ENCODE measurements at places on chromosomes 12 and 14.

DNA sequence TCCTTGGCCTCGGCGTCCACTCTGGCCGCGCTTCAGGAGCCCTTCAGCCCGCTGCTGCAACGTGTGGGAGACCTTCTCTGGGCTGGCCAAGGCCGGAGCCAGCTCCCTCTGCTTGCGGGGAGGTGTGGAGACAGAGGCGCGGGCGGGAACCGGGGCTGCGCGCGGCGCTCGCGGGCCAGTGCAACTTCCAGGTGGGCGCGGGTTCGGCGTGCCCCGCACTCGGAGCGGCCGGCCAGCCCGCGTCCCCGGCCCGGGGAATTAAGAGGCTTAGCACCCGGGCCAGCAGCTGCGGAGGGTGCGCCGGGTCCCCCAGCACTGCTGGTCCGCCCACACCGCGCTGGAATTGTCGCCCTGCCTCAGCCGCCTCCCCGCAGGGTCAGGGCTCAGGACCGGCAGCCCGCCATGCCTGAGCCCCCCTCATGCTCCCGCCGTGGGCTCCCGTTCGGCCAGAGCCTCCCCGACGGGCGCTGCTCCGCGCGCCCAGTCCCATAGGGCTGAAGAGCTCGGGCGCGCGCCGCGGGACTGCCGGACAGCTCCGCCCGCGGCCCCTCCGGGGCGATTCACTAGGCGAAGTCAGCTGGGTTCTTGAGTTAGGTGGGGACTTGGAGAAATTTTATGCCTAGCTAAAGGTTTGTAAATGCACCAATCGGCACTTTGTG is 673.9 kb downstream of the SLC16A7 start:
- DNase-seq: no peak

DNA sequence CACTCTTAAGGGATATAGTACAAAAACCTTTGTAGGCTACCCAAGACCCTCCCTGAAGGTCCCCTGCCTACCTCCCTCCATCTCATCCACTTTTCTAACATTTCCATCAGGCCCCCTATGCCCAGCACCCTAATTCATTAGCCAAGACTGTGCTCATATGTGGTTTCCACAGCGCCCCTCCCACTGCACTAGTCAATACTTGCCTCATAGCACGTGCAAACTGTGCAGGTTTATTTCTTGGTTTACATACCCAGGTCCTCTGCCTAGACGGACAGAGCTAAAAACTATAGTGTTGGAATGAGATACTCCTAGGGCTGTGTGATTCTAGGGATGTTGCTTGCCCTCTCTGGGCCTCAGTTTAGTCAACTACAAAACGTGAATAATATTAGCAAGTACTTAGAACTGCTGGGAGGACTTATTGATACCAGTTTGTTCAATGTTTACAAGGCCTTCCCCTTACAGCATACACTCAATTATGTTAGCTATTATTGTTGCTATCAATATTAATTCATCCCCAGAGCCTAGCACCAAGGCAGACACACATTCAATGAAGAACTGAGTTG is 50.4 kb downstream of the NUAK1 start:
- DNase-seq: no peak

DNA sequence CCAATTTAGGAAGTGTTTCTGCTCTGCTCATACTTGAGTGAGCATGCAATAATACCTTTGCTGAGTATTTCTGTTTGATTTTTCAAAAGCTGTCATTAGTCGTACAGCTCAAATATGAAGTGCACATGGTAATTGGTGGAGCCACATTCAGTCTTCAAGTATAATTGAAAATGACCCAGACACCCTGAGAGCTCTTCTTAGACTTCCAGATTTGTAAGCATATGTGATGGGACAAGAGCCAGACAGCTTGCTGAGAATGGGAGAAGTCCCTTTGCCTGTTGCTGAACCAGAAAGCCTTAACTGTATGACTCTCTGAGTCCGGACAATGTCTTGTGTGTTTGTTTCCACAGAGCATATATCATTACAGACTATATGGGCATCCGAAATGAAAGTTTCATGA is 307.3 kb downstream of the TMEM117 start:
- no peak for DNase-seq

DNA sequence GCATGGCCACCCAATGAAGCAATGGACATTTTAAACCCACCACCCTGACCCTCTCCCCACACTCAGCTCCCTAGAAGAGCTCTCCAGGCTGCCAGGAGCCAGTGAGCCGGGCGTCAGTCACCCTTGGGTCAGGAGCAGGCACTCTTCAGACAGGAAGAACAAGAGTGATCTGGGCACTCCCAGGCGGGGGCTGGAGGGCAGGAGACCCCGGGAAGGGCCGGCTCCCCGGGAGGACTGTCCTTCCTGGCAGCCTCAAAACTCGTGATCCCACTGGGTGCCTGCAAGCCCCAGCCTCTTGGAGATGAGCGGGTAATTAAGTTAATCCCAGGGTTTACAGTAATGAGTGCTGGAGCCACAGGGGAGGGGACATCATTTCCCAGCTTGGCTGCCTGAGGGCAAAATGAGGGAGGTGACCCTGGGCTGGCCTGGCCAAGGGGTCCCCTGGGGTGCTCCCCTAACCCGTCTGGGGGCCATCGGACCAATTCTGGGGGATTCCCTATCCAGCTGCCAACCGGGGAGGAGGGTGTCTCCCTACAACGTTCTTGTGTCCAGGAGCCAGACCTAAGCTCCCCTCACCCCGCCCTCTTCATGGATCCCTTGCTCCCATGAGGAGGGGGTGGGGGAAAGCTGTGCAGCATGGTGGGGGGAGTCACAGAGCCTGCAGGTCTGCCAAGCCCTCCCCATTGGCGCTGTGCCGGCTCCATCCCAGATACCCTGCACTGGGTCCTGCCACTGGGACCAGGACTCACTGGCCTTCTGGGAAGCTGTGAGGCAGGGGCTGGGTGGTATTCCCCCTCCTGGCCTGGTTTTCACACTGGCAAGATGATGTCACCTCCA is 59.2 kb downstream of the CCNK start:
- DNase-seq: no peak

- DNase-seq: no peak
Measured at GRCh38 chr12:109358154-109358869, 10.6 kb downstream of the MYO1H start.

DNA sequence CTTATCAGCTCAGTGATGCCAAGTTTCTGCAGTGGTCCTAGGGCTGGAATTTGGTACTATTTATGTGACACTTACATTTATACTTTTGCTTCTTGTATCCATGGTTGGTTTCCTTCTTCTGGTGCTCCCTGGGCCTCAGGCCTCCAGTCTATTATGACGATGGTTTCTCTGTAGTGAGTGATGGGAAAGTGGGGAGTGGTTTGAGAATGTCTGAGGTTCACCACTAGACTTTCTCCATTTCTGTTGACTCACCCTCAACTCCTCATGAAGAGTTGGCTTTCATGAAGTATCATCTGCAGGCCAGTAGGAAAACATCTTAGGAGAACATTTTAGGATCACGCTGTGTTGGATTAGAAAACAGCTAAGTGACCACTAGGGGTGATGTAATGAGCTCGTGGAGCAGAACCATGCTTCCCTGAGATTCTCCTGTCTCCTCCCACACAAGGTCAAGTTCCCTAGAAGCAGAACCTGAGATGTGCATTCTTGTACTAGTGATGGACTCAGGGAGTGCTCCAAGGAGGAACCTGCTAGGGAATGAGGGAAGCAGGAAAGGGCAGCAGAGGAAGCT is 32.1 kb downstream of the RPH3A start:
- no peak for DNase-seq

DNA sequence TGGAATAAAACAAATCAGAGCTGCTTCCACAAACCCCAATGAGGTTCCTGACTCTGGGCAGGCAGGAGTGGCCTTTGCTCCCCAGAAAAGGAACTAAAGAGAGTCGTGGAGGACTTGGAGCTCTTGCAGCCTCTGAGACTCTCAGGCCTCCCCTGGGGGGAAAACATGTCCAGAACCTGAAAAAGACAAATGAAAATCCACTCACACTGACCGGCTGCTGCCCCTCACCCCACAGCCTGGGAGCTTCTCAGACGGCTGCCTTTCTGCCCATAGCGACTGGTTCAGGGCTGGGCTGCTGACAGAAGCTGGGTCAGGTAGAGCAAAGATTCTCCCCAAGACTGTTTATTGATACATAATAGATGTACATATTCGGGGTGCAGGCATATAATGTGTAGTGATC is 356.0 kb downstream of the ADGRD1 start:
- no peak for DNase-seq

DNA sequence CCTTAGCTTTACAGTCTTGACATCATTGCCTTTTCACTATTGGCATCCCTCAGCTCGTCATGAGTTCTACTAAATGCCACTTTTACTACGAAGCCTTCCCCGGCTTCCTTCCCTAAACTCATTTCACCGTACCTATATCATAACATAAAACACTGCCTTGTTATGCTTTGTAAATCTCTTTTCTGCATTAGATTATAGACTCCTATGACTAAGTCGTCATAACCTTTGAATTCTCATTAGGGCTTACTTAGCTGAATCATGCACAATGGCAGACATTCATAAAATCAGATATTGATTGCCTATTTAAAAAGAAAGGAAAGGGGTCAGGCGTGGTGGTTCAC is 21.0 kb downstream of the BTG1 start:
- no peak for DNase-seq

DNA sequence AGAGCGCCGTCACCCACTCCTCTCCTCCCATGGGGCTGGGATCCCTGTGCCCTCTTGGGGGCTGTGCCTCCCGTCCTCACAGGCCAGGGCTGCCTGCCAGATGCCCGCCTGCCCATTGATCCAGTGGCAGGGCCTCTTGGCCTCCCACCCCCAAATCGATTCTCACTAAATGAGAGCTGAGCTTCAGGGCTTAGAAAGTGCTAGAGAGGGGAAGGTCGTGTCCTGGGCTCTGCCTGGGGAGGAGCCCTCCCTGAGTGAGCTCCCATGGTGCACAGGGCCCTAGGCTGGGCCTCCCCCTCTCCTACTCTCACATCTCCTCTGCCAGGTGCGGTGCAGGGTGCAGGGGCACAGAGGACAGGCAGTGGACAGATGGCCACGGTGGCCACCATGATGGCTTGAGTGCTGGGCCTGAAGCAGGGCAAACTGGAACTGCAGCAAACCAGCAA is 9.2 kb downstream of the BEGAIN start:
- DNase-seq: no peak

- no peak for DNase-seq
Measured at GRCh38 chr12:75720812-75721641, 209.6 kb upstream of the KRR1 start.

DNA sequence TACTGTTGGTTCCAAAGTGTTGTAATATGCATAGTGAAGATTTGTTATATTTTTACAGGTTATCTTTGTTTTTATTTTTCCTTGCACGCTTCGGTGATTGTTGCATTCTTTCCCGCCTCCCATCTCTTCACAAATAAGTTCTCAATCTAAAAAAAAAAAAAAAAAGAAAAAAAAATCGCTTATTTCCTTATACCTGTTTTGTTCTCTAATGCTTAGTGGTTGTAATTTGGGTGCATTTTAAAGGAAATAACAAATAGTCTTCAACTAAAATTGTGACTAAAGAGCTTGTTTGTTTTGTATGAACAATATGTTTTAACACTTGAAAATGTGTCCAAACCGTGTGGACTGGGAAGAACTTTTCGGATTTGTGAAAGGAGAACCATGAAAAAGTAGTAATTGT is 1.5 kb downstream of the CAND1 start:
- DNase-seq: no peak

GRCh38 chr14:49999146-49999761 is 106.4 kb downstream of the ARF6 start:
- peak; percentile 87 for DNase-seq

DNA sequence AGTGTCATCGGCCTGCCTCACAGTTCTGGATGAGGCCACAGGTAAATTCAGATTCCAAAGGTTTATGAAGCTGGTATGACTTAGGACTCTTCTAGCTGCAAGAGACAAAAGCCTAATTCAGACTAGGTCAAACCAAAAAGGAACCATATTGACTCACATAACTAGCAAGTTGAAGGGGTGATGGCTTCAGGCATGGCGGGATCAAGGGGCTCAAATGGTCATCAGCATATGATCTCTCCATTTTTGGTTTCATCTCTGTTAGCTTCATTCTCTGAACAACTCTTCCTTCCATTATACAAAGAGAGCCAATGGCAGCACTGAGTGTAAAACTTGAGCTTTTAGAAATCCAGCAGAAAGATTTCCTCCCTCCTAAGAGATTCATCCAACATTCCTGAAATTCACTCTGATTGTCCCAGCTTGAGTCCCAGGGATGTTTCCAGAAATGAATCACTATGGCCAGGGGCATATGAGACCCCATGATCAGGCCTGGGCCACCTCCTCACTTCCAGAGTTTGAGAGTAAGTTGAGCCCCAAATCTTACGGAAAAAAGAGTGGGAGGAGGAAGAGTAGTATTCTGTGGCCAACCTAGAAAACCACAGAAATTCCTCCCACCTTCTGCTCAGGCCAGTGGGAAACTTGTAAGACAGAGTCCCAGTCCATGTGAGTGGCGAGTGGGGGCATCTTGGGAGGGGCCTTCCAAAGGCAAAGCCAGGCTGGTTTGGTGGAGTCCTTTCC is 2.0 kb upstream of the MAP1LC3B2 start:
- DNase-seq: no peak

DNA sequence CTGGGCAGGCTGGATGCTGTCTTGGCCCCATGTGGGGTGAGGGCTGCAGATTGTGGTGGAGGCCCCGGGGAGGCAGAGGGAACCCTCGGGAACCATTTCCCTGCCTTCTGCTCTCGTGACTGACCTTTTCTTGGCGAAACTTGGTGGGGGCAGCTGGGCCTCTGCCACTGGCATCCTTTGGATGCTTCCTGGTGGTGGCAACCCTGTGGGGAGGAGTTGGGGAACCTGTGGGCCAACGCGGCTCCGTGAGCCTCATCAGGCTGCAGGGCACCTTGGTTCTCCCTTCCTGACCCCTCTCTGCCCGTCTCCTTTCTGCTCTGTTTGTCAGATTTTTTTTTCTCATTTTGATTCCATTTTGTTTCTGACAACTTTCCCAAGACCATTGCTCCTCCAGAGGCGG is 14.4 kb downstream of the TMEM121 start:
- DNase-seq: no peak

DNA sequence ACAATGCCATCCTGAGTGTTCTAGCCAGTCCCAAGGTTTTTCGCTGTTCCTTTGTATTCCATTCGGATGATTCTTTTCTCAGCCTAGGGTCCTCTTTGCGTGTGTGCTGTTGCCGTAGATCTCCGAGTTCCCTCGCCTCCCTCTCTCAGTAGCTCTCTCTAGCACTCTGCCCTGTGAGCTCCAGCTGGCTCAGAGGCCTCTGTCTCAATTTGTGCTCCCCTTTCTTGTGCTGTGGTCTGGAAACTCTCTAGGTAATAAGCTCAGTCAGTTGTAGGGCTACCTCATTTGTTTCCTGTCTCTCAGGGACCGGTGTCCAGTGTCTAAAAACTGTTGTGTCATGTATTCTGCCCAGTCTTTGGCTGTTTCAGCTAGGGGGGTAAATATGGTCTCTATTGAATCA is 179.3 kb downstream of the PCNX1 start:
- no peak for DNase-seq

GRCh38 chr14:29796853-29797252 is 130.8 kb downstream of the PRKD1 start:
- DNase-seq: no peak

GRCh38 chr12:15629108-15629507 is 160.1 kb downstream of the EPS8 start:
- no peak for DNase-seq

- no peak for DNase-seq
Measured at GRCh38 chr14:24415421-24416253, 13.8 kb downstream of the CBLN3 start.
